ENCODE measurements at places on chromosomes 5 and 9. TPM values are rescaled to one million over a fixed set of nuclear protein-coding genes. Genes with fewer than 3 reads are reported as not detected.
A peak's percentile ranks its signal among the peaks of the same experiment; 100 is the strongest.

Gene IL5
- total RNA-seq = not detected

Gene DIMT1
- total RNA-seq = 65.4 TPM

DNA sequence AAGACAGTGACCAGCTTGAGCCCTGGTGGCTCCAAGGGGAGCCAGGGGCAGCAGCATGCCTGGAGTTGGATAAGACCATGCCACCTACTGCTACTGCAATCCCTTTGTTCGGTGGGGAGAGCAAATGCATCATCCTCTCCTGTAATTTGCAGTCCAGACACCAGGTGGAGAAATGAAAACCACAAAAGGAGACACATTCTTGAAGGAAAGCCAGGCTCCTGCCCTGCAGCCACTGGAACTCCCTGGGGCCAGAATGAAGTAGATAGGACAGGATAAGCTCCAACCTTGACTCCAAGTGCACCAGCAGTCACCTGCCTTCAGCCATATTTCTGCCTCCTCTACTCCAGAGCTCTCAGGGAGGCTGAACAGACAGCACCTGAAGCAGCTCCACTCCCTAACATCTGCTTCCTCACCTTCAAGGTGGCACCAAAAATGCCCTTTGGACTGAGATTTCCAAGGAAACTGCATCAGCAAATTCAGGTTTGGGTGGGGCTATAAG, 65.1 kb upstream of the IQGAP2 start:
- DNase-seq = peak; percentile 86

Gene NCBP1
- total RNA-seq = 34.1 TPM

Gene PCDHGA5
- not detected for total RNA-seq

GRCh38 chr5:139391570-139392323, 2.0 kb upstream of the MZB1 start:
- peak; percentile 59 for DNase-seq

DNA sequence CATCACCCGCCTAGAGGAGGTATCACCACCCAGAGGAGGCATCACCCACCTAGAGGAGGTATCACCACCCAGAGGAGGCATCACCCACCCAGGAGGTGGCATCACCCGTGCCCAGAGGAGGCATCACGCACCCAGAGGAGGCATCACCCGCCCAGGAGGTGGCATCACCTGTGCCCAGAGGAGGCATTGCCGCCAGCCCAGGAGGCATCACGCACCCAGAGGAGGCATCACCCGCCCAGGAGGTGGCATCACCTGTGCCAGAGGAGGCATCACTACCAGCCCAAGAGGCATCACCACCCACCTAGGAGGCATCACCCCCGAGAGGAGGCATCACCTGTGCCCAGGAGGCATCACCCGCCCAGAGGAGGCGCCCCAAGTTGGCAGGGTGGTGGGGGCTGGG, 2.6 kb downstream of the NOTCH1 start:
- no peak for DNase-seq

Gene DCAF12
- 31.1 TPM for total RNA-seq

DNA sequence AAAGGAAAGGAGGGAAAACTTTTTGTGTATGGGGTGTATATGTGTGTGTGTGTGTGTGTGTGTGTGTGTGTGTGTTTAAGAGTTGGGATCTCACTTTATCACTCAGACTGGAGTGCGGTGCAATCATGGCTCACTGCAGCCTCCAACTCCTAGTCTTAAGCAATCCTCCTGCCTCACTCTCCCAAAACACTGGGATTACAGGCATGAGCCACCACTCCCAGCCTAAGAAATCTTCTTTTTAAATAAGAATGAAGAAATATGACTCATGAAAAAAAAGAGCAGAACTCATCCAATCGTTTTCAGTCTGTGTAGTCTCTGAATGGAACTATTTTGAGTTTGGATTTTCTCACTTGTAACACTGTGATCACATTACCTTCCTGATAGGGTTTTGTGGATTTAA, 601.5 kb downstream of the ACTL7B start:
- DNase-seq = no peak

Gene DND1
- 0.85 TPM for total RNA-seq

- DNase-seq = no peak
Observed at GRCh38 chr5:110612794-110613247, 113.7 kb downstream of the TMEM232 start.

Gene NACC2
- total RNA-seq = 19.3 TPM

Gene SPINK1
- 1.4 TPM for total RNA-seq

DNA sequence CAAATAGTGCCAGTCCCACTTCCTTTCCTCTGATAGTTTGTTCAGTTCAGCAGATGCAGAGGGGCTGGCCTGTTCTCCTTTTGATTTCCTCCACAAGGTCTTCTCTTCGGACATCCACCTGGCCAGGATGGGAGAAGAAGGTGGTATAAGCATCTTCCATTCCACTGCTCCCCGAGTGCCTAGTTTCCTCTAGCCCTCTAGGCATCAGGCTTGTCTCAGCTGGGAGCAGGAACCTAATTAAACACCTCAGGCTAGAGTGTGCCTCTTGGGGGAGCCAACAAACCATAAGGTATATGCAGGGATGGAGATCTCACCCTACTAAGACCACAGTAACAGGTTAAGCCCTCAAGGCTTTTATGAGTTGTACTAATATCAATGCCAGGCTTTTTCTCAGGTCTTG, 835 bp upstream of the DND1 start:
- DNase-seq = peak; percentile 23

Gene SPATA31C2
- 0.14 TPM for total RNA-seq

Gene MTX3
- 16.6 TPM for total RNA-seq

Gene KIF12
- total RNA-seq = 2.0 TPM

GRCh38 chr5:64015824-64016223, 53.6 kb upstream of the HTR1A start:
- peak; percentile 1 for DNase-seq

GRCh38 chr5:77444356-77444755, 47.8 kb downstream of the WDR41 start:
- DNase-seq = no peak

DNA sequence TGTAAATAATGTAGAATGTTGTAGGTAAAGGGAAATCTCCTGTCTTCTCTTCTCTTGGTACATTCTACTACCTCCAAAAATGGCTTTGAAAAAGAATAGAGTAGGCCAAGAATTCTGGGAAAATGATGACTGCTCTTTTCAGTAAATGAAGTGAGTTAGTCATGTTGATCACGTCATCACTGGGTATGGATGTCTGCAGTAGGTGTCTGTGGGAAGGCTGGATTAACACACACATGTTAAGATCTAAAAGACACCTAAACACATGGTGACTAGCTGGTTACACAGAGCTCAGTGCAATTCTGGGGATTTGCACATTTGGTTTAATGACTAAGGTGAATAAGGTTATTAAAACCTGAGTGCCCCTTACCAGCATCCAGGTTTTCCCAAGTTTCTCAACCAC, 161.5 kb downstream of the CEP120 start:
- no peak for DNase-seq

DNA sequence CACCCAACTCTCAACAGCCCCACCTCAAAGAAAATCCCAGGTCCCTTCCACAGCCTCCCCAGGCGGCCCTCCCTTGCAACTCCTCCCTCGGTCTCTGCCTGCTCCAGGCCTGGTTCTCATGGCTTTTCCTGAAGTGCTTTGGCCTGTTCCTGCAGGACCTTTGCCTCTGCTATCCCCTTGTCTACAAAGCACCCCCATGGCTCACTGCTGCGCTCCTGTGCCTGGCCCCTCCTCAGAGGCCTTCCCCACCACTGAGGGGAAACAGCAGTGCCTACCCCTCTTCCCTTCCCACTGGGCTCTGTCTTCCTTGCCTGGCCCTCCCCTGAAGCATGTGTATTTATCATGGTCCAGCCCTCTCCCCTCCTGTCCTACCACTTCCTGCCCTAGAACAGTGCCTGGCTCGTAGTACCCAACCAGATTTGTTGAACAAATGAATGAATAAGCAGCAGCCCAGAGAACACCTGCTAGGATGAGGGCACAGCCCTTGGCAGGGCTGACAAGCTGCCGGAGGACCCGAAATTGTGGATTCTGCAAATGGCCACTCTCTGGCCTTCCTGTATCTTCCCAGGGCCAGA, 68.6 kb upstream of the LRRTM2 start:
- peak; percentile 53 for DNase-seq

GRCh38 chr5:40649463-40650030, 30.2 kb upstream of the PTGER4 start:
- DNase-seq = no peak

Gene IER5L
- 13.3 TPM for total RNA-seq

Gene BNC2
- total RNA-seq = 7.9 TPM
